ENCODE measurements at places on chromosomes 4 and X.

GRCh38 chrX:56744996-56745395 lies 16.0 kb downstream of the NBDY start:
- no peak for DNase-seq

GRCh38 chr4:107714256-107714655 lies 5.8 kb downstream of the PAPSS1 start:
- DNase-seq = no peak

- no peak for DNase-seq
Measured at GRCh38 chrX:63275127-63275526, 76.0 kb downstream of the SPIN4 start.

DNA sequence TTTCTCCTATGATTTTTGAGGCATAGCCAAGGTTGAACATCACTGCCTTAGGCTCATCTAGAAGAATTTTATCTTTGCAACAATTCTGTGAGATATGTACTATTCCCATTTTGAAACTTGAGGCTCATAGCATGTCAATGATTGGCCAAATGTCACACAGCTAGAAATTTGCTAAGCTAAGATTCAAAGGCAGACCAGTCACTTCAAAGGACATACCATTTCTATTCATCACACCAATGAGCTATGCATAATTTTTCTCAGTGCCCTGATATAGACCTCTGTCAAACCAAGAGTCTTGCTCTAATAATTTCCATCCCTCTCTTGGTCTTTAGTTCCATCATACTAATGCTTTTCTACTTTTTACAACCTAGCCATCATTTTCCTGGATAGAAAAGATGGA lies 27.6 kb upstream of the SERTM2 start:
- no peak for DNase-seq

DNA sequence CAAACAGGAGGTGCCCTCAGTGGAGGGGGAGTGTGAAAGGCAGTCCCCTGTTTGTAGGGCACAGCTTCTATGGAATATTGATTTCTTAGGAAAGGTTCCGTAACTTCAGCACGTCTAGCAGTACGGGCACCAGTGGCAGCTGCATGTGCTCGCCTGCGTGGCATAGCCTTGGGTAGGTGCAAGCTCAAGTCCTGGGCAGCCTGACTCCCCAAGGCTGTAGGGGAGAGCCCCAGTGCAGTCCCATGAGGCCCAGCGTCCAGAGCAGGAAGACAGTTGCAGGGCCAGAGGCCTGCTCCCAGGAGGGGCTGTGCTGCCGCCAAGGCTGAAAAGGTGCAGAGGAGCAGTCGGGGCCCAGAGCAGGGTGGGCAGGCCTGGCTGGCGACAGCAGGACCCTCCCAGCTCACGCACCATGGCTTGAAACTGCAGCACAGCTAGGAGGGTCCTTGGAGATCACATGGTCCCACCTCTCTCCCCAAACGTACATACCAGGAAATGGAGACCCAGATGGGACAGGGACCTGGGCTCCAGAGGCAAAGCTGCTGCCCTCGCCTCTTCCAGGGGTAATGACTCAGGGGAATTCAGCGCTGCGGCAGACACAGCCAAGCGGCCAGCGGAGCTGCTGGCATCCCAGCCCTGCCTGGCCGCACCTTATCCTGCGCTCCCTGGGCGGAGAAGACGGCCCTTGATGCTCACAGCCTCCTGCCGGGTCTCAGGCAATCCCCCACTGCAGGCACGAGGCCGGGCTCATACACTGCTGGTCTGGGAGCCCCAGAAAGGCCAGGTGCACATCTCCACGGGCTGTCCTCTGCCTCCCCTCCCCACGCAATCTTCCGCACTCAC lies 6.0 kb upstream of the DUSP9 start:
- no peak for DNase-seq

- no peak for DNase-seq
Measured at GRCh38 chrX:112837531-112837930, 3.1 kb downstream of the AMOT start.

- peak; percentile 40 for DNase-seq
Measured at GRCh38 chr4:137909529-137910309, 332.4 kb downstream of the SLC7A11 start.

DNA sequence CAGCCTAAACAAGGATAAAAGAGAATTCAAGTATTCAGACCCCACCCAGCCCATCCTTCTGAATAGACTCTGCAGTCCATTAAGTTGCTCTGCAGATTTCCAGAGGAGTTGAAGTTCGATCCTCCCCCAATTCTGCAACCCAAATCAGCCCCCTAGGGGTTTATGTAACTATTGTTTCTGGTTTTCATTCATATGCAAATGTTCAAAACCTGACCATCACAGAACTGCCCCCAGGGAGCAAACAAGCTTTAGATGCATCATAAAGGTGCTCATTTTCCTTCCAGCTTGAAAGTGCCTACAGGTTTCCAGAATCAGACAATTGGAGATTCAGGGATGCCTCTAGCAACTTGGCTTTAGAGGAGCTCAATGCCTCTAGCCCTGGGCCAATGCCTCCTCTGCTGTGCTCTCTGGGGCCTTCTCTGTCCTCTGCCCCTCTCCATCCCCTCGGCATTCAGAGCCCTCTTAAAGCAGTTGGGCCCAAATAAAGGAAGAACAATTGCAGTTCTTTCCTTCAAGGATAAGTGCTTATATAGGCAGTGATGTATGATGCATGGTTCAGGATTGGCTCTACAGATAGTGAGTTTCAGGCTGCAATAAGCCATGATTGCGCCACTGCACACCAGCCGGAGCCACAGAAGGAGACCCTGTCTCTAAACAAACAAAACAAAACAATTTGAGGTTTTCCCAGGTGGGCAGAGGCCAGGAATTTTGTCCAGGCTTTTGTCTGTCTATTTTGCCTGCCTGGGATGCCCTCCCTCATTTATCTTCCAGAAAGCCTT lies 23.5 kb upstream of the SPINK2 start:
- DNase-seq = no peak

- no peak for DNase-seq
Measured at GRCh38 chr4:143417679-143418403, 81.2 kb downstream of the GAB1 start.

DNA sequence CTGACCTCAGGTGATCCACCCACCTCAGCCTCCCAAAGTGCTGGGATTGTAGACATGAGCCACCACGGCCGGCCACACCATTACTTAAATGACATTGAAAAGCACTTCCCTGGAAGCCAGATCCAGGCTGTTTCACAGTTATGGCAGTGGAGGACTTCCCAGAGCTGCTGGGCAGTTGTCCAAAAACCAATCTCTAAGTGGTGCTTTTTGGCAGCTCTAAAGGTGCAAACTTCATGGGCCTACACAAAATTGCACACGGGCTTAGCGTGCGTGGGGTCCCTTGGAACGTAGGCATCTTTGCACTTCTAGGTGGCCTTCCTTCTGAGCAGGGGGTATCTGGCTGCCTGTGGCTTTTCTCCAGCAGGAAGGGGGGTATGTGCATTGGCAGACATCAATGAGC lies 172.3 kb downstream of the SHOX start:
- no peak for DNase-seq

DNA sequence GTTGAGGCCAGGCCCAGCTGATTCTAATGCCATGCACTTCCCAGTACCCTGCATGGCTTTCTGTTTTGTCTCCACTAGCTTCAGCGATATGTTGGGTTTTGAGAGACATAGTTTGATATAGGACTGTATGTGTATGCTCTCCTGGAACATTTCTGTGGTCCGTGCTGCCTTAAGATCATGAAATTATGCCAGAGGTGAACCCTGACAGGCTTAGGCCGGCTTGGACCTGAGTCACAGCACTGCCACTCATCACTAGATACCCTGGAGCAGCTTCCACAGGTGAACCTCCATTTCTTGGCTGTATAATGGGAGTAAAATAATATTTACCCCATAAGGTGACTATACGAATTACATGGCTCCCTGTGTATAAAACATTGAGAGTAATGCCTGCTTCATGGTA lies 6.4 kb downstream of the SGMS2 start:
- DNase-seq = no peak

GRCh38 chr4:38672397-38673129 lies 8.6 kb downstream of the KLF3 start:
- DNase-seq = no peak

DNA sequence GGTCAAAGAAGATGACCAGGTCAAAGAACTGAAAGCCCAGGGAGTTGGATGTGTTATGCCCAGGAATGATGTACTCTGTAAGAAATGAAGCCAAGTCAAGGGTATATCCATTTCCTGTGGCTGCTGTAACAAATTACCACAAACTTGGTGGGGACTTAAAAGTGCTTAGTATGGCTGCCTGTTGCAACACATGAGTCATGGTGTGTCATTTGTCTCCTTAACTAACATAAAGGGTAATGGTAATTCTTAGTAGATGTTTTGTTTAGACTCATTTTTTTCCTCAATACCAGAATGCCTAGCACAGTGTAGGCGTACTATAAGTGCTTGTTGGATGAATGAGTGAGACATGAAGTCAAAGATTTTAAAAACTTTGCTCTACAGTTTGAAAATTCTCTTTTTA lies 45.7 kb downstream of the SYTL5 start:
- no peak for DNase-seq
